ENCODE measurements at places on chromosomes 1 and 21. TPM values are rescaled to one million over a fixed set of nuclear protein-coding genes. Genes with fewer than 3 reads are reported as not detected.

The ERICH3 gene
- total RNA-seq = 36.9 TPM

The VSIG8 gene
- 0.31 TPM for total RNA-seq

The VTCN1 gene
- 0.31 TPM for total RNA-seq

The NHLH2 gene
- total RNA-seq = 1.9 TPM
